ENCODE measurements at places on chromosomes 12 and 14.

DNA sequence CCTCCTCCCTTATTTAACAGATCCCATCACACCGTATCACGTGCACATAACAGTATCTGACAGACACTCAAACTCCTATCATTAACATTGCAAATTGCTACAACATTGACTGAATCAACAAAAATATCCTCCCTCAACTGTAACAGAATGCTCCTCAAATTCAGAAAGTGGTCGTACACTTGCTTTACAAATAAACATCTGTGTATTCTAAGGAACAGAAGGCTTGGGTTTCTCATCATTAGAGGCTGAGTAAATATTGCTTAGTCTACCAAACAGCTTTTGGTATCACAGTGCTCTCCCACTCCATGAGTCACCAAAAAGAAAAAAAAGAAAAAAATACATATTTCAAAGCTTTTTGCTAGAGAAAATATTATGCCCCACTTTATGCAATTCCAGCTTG is 23.9 kb downstream of the FERMT2 start:
- DNase-seq, result no peak

GRCh38 chr14:69845787-69846186 is 33.4 kb upstream of the SMOC1 start:
- DNase-seq, result no peak

- DNase-seq, result no peak
These were observed 24.5 kb downstream of the LRTM2 start for GRCh38 chr12:1844661-1845409.

GRCh38 chr12:104182144-104182543 is 33.4 kb upstream of the TXNRD1 start:
- no peak for DNase-seq

DNA sequence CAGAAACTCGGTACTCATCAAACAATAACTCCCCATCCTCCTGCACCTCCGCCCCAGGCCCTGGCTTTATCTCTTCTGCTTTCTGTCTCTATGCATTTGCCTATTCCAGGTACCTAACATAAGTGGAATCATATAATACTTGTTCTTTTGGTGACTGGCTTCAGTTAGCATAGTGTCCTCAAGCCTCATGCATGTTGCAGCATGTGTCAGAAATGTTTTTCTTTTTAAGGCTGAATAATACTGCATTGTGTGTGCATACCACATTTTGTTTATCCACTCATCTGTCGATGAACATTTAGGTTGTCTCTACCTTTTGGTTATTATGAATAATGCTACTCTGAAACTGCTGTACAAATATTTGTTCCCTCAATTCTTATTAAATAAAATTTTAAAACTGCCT is 117.1 kb downstream of the KICS2 start:
- DNase-seq, result no peak

DNA sequence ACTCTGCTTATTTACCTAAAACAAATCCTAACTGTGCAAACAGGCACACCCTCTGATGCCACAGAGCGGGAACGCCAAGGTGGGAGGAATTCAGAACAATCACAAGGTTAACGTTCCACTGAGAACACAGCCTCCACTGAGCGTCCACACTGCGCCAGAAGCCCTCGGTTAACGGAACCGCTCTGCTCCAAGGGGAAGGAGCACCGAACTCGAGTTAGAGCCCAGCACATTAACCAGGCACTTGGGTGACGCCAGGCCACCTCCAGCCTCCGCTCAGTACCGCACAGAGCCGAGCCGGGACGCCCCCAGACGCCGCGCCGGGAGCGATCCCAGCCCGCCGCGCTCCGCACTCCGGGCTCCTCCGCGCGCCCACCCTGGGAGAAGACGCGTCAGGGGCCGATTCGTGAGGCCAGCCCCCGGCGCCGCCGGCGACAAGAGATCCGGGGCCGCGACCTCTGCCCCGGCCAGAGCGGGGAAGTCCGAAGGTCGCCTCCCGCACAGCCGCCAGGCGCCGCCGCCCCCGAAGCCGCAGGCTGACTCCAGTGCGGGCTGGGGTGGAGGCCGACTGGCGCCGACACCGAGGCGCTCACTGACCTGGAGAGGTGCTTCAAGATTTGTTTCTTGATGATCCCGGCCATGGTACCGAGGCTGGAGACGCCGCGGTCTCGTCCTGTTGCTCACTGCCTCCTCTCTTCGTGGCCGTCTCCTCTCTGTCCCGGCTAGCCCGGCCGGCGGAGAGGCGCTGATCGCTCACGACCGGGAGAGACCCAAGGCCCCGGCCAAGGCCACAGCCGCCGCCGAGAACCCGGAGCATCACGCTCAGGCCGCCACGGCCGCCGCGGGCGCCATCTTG is 450 bp downstream of the BLTP3B start:
- DNase-seq, result peak; percentile 18

DNA sequence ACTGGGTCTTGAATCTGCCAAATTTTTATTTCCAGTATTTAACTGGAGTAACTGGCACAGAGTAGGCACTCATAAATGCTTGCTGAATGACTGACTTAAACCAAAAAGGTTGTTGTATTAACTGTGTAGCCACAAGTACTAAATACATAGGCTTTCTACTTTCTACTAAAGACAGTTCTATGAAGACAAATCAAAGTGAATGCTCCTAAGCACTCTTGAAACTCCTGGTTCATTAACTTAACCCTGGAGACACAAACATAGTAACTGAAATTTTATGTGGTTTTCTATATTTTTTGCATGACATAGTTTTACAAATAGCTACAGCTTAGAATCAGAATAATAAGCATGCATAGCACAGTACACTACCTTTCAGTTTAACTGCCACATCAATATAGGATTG is 70.4 kb downstream of the TXNDC16 start:
- no peak for DNase-seq

GRCh38 chr12:123389560-123390351 is 5.8 kb downstream of the KMT5A start:
- DNase-seq, result no peak

- DNase-seq, result no peak
These were observed 130.3 kb upstream of the FUT8 start for GRCh38 chr14:65281991-65282895.

DNA sequence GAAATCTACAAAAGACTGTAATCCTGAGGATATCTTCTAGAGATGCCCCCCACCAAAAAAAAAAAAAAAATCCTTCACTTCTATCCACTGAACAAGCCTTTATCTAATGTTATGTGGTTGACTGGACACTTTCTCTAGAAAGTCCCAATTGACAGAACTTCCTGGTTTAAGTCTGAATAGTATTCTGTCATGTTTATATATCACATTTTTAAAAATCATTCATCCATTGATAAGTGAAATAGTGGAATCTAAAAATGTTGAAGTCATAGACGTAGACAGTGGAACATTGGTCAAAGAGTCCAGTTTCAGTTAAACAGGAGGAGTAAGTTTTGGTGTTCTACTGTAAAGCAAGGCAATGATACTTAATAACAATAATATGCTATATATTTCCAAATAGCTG is 297.0 kb downstream of the SSPN start:
- no peak for DNase-seq

GRCh38 chr14:53767566-53767965 is 189.1 kb downstream of the BMP4 start:
- DNase-seq, result no peak

- DNase-seq, result no peak
These were observed 82.9 kb downstream of the FGD4 start for GRCh38 chr12:32482226-32482625.

DNA sequence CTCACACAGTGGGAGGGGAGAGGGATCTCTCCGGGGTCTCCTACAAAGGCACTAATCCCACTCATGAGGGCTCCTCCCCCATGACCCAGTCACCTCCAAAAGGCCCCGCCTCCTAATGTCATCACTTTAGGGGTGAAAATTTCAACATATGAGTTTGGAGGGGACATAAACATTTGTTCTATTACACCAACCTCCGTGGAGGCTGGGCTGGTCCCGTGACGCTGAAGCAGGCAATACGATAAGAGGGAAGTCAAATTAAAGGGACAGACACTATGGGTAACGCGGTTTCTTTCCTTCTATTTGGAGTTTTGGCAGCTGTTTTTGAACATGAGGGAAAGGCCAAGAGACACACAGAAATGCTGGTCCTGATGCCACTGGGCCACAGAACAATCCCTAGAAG is 175.7 kb upstream of the VASH1 start:
- DNase-seq, result no peak

DNA sequence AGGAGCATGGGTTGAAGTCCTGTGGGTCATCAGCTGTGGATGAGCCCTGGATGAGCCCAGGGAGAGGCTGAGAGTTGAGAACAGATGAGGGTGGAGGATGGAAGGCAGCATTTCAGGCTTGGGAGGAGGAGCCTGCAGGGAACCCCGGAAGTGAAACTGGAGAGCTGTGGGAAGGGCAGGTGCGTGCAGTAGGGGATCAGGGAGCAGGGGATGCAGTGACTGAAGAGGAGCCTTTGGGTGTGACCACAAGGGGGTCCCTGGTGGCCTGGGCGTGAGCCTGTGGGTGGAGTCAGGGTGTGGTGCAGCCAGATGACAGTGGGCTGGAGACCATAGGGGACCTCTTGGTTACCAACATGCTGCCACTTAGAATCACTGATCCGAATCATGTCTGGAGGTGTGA is 115.5 kb downstream of the PAPOLA start:
- no peak for DNase-seq

- no peak for DNase-seq
These were observed 17.7 kb upstream of the CALM1 start for GRCh38 chr14:90379106-90379505.

DNA sequence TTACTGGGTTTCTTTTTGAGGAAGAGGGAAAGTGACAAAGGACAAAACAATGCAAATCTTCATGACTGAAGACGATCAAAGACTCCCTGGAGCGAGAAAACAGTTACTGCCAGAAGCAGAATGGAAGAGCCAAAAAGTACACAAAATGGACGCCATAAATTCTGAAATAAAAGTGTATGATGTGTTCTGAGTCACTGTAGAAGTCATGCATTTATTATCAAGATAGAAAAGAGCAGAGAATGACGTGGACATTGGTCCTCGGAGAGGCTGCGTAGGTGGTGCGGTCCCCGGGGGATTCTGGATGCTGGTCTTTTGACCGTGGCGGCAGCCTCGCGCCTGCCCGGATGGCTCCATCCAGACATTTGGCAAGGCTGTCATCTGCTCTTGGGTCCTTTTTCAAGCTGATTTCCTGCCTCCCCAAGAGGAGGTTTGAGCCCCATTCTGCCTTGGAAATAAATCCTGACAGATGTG is 52.8 kb downstream of the C14orf132 start:
- DNase-seq, result no peak

GRCh38 chr12:129911428-129912049 is 7.7 kb upstream of the TMEM132D start:
- no peak for DNase-seq

GRCh38 chr12:47725893-47726292 is 603 bp upstream of the ENDOU start:
- DNase-seq, result no peak

DNA sequence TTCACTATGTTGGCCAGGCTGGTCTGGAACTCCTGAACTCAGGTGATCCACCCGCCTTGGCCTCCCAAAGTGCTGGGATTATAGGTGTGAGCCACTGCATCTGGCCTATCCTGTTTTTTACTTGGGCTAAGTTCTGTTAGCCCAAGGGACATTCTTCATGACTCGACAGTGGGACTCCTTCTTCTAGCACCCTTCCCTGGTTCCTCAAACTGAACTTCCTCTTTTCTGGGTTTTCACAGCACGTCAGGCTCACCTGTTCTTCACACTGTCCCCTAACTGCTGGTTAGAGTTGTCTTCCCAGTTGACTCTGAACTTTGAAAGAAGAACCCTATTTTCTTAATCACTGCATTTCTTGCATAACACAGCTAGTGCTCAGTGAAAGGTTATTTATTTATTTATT is 22.5 kb downstream of the CABP1 start:
- DNase-seq, result no peak

- DNase-seq, result no peak
These were observed 41.6 kb downstream of the ITPK1 start for GRCh38 chr14:93073910-93074769.

DNA sequence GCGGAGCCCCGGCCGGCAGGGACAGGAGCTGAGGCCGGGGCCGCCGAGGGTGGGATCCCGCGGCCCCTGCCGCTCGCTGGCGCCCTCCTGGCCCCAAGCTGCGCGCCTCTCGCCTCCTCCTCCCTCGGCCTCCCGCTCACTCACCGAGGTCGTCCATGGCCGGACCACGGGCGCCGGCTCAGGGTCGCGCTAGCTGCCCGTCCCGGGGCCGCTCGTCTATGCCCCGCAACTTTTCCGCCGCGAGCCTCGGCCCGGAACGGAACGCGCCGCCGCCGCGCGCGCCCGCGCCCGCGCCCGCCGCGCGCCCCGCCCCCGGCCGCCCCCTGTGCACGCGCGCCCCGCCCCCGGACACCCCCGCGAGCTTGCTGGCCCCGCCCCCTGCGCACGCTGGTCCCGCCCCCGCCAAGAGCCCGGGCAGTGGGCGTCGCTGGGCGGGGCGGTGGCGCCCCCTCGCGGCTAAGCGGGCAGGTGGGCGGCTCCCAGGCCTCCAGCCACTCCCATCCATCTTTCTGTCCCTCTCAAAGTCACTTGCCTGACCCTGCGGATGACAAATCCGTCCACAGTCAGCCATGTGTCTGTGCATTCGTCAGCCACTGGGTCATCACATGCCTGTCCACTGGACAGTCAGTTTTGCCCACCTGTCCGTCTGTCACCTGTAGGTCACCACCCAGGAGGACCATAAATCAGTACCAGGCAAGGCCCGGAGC is at the start of gene PXN:
Gene PXN (minus strand): TSS at position 258 of the 707 bp plus-strand sequence. CDS start 101 bp downstream, at position 157.
- peak; percentile 87 for DNase-seq

GRCh38 chr12:72521326-72521725 is 249.2 kb downstream of the TRHDE start:
- no peak for DNase-seq

- no peak for DNase-seq
These were observed 81.1 kb downstream of the EML1 start for GRCh38 chr14:99874306-99874705.

- no peak for DNase-seq
These were observed 1022.0 kb upstream of the TMEM132C start for GRCh38 chr12:127245009-127245408.

- DNase-seq, result no peak
These were observed 408.5 kb upstream of the RGS6 start for GRCh38 chr14:71523630-71524319.

DNA sequence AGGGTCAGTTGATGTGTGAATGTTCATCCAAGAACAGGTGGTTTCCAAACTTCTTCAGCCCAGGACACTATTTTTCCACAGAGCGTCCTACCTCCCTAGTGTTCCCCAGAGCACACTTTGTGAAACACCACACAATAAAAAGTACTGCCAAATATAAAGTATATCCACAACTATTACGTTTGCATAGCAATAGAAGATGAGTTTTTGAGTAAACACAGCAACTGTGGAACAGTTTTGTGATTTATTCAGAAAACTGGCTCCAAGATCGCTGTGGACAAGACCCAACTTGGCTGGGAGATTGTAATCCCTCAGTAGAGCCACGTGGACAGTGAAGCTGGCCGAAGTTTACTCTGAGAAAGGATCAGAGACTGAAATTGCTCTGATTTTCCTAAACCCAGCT is 14.5 kb upstream of the MAP1LC3B2 start:
- no peak for DNase-seq

GRCh38 chr12:104049903-104050356 is at the start of gene GLT8D2:
Gene GLT8D2, minus strand, starts transcription at chr12:104050187. Its CDS starts 30,539 bp downstream, at chr12:104019648.
- DNase-seq, result no peak

DNA sequence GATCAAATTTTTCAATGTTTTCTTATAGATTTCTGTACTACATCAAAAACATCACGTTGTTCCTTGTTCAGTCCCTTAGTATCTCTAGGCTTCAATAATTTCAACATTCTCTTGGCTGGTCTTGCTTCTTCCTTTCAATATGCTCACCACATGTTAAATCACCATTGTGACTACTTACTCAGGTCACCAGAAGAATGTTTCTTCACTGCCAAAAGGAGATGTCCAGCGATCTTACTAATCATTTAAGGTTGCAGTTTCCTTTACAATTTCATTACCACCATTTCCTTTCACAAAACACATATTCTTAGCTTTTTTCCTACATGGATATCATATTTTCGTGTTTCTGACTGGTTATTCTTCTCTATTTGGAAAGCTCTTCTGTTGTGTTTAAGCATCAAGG is 363.8 kb downstream of the NAV3 start:
- DNase-seq, result no peak

Data from stimulated activated CD4-positive, alpha-beta T cell treated with anti-CD3 and anti-CD28 coated beads, Interleukin-15, amount 100 ng/mL, for 48 hours (primary cell).